GM12891 (cell line): ENCODE measurements at places on chromosomes 4 and X.
A peak's percentile ranks its signal among the peaks of the same experiment; 100 is the strongest.

GRCh38 chrX:135185795-135186443 lies 14.7 kb upstream of the CT55 start:
- peak; percentile 11 for DNase-seq

GRCh38 chrX:153816831-153817690 lies 13.3 kb downstream of the PDZD4 start:
- DNase-seq: no peak

- no peak for DNase-seq
Measured at GRCh38 chrX:72120837-72121236, 10.9 kb downstream of the RTL5 start.

DNA sequence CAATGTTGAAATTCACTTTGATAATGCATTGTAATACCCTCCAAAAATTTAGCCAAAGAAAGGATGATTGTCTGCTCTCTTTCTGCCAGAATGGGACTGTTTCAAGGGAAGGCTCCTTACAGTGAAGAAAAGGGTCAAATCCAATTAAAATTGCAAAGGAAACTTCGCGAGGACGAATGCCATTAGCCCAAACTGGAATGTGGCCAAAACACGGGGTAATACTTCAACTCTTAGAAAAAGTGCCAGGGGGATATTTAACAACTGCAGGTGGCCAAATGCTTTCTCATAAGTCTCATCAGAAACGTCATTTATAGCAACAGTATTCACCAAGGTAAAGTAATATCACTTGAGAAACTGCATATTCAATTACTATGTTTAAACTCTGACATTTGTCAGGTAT lies 29.0 kb downstream of the NKX3-2 start:
- DNase-seq: no peak

DNA sequence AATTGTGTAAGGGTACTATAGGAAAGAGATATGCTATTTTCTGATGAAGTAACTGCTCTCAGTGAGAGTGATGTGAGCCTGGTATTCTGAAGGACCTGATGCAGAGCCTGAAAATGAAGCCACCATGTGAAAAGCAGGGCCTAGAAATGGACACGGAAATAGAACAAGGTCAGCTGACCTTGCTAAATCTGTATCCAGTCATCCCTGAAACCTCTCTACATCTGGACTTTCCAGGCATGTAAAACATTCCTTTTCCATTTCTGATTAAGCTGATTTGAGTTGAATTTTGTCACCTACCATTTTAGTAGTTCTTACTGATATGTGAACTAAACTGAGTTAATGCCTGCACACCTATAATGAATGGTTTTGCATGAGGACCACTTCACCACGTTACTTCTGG lies 72.4 kb upstream of the NEIL3 start:
- DNase-seq: no peak

DNA sequence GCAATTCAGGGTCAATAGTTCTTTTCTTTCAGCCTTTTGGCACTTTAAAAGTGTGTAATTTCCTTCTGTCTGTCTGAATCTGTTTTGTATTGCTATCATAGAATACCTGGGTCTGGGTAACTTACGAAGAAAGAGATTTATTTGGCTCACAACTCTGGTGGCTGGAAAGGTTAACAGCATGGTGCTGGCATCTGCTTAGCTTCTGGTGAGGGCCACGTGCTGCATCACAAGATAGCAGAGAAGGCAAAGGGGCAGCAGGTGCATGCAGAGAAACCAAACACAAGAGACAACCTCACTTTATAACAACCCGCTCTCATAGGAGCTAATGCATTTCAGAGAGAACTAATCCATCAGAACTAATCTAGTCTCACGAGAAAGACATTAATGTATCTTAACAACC lies 18.8 kb downstream of the RGN start:
- no peak for DNase-seq

GRCh38 chrX:154350429-154351182 lies 23.8 kb downstream of the FLNA start:
- DNase-seq: no peak

DNA sequence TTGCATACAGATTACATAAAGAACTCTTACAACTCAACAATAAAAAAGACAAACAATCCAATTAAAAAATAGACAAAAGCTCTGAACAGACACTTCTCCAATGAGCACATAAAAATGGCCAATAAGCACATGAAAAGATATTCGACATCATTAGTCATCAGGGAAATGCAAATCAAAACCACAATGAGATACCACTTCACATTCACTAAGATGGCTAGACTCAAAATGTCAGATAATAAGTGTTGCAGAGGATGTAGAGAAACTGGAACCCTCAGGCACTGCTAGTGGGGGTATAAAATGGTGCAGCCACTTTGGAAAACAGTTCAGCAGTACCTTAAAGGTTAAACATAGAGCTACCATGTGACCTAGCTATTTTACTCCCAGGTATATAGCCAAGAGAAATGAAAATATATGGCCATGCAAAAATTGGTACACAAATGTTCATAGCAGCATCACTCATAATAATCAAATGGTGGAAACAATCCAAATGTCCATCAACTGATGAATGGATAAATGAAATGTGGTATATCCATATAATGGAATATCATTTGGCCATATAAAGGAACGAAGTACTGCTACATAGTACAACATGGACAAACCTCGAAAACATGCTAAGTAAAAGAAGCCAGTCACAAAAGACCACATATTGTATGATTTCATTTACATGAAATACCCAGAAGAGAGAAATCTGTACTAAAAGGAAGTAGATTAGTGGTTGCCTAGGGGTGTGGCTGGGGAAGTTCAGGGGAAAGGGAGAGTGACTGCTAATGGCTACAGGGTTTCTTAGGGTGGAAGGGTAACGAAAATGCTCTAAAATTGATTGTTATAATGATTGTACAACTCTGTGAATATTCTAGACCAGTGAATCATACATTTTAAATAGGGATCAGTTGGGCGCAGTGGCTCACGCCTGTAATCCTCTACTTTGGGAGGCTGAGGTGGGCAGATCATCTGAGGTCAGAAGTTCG lies 29.4 kb downstream of the SASH3 start:
- no peak for DNase-seq

GRCh38 chrX:18983666-18984380 lies at the start of gene PHKA2:
PHKA2 (minus strand) TSS chrX:18984114; CDS start chrX:18983932, 182 bp downstream.
- no peak for DNase-seq

DNA sequence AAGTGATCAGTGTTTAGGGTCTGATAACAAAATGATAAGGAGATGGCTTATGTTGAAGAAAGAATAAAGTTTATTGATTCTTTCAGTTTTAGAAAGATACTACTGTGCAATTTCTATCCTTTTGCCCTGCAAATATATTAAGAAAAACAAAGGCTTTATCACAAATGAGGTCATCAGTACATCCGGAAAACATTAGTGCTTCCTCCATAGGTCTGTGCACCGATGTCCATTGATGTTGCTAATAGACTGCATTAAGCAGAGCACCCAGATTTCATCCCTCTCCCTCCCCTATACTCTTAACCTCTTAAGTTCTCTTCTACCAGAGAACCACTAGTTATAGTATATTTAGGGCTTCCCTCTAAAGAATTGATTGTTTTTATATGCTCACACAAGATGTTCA lies 53.7 kb upstream of the HHIP start:
- DNase-seq: no peak

- DNase-seq: no peak
Measured at GRCh38 chrX:119579414-119579813, 5.1 kb downstream of the UBE2A start.

- DNase-seq: no peak
Measured at GRCh38 chrX:95290455-95290854, 1394.2 kb upstream of the DIAPH2 start.

- no peak for DNase-seq
Measured at GRCh38 chr4:52638717-52639116, 20.4 kb downstream of the USP46 start.

DNA sequence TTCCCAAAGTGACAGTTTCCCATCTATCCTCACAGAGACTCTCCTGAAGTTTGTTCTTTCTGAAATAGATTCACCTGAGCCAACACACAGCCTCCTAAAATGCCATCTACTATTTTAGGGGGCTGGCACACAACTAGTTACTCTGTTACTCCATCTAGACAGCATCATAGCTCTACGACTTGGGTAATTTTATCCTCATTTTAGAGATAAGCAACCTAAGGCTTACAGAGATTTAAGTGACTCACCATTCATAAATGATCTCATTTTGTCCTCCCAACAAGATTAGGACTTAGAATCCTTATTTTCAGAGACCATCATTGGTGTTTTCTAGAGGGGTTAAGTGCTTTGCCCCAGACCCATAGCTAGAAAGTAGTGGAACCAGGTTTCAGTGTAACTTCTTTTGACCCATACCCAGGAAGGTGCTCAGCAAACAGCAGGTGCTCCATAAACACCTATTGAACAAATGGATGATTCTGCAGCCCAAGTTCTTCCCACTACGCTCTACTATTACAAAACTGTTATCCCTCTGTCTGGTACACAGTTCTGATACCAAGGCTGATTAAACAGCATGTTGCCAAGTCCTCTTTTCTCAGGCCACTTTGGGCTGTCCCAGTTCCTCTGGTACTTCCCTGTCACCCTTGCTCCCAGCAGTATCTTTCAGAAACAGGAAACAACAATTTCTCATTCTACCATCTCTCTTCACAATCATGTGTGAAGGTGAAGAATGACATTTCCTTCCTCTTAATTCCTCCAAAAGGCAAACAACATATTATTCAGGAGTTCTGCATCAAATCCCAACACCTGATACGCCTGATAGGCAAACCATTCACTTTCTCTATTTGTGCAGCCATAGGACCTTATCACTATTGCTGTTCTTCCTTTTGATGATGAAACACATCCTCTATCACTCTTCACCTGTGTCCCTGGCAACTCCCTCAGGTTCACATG lies 304.7 kb upstream of the TAPT1 start:
- DNase-seq: no peak

- no peak for DNase-seq
Measured at GRCh38 chr4:52926196-52926974, 64.3 kb downstream of the RASL11B start.

- no peak for DNase-seq
Measured at GRCh38 chrX:153708415-153708814, 15.8 kb downstream of the BCAP31 start.

DNA sequence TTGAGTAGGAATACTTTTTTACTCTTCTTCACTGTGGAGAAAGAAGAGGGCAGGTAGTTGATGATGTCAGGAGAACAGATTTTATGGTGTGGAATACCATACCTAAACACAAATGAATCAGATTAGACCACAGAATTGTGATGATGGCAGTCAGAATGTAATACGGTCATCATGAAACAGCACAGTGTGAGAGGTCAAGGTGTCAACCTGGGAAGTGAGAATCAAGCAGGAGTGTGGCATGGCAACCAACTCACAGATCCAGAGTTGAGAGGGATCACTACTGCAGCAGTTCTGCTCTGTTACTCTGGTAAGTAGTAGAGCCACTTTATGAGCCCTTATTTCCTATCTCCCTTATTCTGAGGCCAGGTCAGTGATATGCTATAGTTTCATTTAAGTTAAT lies 27.7 kb downstream of the METTL14 start:
- no peak for DNase-seq

DNA sequence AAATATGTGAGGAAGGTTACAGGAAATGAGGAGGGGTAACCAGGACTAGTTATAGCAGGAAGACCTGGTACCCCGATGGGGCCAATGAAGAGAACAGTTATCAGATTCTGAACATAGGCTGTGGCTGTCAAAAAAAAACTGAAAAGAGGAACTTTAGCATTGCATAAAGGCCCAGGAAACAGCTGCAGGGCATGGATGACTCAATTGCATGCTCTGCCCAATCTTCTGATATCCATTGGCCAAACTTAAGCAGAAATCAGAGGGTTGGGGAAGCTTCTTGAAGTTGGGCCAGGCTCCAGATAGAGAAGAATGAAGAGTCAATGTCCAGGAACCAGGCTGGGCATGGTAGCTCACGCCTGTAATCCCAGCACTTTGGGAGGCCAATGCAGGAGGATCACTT lies 1222.4 kb upstream of the PRKX start:
- no peak for DNase-seq

DNA sequence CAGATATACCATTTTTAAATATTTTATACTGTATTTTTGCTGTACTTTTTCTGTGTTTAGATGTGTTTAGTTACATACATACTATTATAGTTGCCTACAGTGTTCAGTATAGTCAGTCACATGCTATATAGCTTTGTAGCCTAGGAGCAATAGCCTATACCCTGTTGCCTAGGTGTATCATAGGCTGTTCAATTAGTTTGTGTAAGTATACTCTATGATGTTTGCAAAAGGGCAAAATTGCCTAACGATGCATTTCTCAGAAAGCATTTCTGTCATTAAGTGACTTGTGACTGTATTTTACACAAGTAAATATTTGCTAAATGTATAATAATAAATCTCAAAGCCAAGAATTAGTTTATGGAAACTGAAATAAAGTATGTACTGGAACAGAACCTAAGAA lies 9.5 kb downstream of the ETFDH start:
- DNase-seq: no peak

GRCh38 chrX:101232316-101232715 lies 12.7 kb downstream of the DRP2 start:
- no peak for DNase-seq

DNA sequence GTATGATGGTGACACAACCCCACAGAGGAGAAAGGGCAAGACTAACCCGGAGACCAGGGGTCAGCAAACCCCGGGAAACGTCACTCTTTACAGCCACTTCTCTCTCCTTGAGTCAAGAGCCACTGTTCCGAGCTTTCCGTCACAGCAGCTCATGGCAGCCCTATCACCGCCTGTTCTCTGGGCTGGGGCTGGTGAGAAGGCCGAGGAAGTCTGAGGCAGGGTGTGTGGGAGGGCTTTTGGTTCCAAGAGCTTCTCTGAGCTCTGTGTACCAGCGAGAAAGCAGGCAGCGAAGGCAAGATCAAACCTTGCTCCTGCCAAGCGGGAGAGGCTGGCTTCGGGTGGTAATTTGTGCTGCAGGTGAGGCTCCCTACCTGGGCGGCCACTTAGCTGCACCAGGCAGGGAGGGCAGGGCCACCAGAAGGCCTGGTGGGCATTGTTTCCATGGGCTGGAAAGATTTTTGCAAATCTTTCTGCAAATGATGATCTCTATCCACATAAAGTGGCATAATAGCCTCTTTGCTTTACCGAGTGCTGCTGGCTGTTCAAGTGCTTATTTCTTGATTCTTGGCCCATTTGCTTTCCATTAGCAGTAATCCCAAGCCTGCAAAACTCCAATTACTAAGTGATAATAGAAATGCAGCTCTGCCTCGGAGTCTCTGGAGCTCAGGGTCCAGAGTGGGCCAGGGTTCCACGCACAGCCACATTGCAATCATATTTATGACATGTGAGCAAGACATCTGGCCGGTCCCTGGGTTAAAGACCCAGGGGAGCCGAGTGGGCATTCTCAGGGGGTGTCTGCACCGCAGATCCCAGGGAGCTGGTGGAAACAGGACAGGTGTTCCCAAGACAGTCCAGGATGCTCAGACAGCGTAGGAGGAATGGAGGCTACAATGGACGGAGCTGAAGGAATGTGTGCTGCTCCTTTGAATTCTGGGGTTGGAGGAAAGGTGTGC lies 41.5 kb downstream of the DCTD start:
- no peak for DNase-seq

GRCh38 chrX:115360220-115360781 lies 70.8 kb downstream of the LUZP4 start:
- DNase-seq: no peak

DNA sequence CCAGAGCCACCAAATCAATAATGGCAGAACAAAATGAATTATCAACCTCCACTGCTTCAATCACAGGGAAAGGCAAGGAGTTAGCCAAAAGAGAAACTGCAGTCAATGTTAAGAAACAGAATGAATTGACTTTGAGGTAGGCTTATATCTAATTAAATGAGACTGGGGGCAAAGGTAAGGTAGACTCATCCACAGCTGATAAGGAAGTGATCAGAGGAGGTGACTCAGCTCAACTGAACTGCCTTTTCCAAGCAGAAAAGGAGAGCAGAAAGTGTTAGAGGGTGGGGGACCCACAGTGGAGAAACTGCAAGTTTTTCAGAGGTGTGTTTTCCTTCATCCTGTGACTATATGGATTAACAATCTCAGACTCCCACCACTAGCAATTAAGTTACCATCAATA lies 345.8 kb upstream of the PPARGC1A start:
- DNase-seq: no peak
